ENCODE measurements at places on chromosomes 11 and 22.

- no peak for DNase-seq
These were observed 20.1 kb upstream of the ADORA2A start for GRCh38 chr22:24407278-24407665.

DNA sequence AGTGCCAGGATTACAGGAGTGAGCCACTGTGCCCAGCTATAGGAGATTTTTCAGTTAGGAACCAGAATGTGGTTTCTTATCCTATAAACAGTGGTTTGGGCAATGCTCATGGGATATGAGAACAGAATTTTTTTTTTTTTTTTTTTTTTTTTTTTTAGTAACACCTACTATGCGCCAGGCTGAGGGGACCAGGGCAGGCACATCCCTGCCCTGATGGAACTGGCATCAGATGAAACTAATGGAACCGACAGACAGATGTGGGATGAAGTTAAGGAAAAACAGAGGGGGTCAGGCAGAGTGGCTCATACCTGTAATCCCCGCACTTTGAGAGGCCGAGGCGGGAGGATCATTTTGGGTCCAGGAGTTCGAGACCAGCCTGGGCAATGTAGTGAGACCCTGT, 4.9 kb downstream of the SEC14L4 start:
- no peak for DNase-seq

GRCh38 chr11:102111787-102112508, 1.7 kb downstream of the YAP1 start:
- DNase-seq = no peak

DNA sequence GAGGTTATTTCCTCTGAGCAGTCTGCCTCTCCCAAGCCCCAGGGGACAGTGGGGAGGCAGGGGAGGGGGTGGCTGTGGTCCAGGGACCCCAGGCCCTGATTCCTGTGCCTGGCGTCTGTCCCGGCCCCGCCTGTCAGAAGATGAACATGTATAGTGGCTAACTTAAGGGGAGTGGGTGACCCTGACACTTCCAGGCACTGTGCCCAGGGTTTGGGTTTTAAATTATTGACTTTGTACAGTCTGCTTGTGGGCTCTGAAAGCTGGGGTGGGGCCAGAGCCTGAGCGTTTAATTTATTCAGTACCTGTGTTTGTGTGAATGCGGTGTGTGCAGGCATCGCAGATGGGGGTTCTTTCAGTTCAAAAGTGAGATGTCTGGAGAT, 3.1 kb downstream of the PIM3 start:
- DNase-seq = no peak

- no peak for DNase-seq
These were observed 75.7 kb upstream of the ANO1 start for GRCh38 chr11:70002433-70002832.

GRCh38 chr22:40289991-40290459, 56.3 kb upstream of the ADSL start:
- DNase-seq = no peak
